ENCODE measurements at places on chromosomes 7 and 10.

DNA sequence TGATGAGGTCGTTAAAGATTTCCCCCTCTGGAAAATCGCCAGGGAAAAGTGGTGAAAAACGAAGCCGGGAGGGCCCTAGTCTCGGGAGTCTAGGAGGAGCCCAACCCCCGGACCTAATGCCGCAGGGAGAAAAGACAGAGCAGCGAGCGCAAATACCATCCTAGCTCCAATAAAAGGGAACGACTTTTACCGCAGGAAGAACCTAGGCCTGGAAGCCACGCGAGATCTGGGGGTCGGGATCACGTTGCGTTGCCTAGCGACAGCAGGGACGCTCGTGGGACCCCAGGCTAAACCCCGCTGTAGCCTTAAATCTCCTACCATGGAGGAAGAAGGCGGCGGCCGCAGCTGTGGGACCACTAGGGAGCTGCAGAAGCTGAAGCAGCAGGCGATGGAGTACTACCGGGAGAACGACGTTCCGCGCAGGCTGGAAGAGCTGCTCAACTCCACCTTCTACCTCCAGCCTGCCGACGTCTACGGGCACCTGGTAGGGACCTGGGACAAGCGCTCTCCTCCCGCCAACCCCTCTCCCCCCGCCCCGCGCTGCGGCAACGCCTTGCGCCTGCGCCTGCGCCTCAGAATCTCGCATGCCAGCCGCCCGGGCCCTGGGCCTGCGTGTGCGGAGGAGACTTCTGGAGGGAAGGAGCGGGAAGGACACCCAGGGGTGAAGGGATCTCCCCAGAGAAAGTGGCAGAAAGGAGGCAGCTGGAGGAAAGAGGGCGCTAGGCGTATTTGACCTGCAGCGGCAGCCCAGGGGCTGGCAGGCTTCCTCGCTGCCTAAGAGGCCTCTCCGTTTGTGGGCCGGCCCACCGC is at the start of gene ENO4:
ENO4 (plus strand) TSS at position 252 of the 810 bp plus-strand sequence; CDS start at position 320, 68 bp downstream.
- DNase-seq = peak; percentile 27

GRCh38 chr10:44857363-44858016 is 53.6 kb upstream of the TMEM72 start:
- DNase-seq = peak; percentile 55

DNA sequence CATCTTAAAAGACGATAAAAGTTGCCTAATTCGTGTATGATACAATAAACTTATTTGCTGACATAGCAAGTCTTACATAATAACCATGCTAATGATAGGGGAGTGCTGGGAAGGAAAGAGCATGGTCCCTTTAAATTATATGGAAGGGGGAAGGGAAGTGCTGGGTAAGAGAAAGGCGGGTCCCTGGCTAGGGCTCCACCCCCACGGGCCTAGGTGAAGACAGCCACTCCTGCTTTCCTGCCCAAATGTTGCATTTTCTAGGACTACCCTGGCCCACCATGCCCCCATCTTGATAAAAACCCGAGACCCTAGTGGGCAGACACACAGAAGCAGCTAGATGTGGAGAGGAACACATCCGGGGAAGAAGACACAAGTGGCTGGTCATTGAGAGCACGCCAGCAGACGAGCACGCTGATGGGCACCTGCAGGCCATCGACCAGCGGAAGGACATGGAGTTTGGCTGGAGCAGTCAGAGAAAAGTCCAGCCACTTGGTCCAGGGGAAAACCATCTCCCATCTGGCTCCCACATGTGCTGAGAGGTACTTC is 328.7 kb downstream of the ARL4A start:
- DNase-seq = no peak

GRCh38 chr10:97676770-97677581 is 10.1 kb downstream of the AVPI1 start:
- DNase-seq = no peak

DNA sequence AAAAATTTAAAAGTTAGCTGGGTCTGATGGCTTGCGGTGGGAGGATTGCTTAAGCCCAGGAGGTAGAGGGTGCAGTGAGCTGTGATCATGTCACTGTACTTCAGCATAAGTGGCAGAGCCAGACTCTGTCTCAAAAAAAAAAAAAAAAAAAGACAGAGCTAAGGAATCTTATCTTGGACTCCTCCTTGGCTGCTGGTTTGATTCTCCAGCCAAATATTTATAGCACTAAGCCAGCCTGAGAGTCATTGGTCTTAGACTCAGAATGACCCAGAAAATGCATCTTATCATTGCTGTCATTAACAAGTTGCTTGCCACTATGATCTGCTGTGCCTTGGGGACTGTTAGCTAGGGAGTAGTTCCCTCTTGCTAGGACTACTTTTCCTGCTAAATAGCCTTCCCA is 164.7 kb downstream of the GNAT3 start:
- no peak for DNase-seq
